Eye (tissue), 1 donor: ENCODE measurements at places on chromosomes 3 and 15.

DNA sequence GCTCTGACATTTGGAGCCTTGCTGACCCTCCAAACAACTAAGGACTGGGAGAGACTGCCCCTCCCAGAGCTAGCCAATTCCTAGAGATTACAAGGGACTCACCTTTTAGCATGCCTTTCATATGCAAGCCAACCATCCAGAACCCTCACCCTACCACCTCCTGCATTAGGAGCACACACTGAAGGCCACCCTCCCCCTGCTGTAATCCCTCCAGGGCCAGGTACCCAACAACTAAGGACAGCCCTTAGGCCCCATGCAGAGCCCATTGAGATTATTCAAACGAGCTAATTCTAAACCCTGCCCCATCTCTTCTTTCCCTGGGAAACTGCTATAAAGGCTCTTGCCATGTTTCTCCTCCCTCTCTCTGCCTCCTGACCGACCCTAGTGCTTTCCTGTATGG lies 352.6 kb downstream of the ERC2 start:
- no peak for DNase-seq

GRCh38 chr3:190013943-190014924 lies 106.5 kb downstream of the P3H2 start:
- DNase-seq: no peak

DNA sequence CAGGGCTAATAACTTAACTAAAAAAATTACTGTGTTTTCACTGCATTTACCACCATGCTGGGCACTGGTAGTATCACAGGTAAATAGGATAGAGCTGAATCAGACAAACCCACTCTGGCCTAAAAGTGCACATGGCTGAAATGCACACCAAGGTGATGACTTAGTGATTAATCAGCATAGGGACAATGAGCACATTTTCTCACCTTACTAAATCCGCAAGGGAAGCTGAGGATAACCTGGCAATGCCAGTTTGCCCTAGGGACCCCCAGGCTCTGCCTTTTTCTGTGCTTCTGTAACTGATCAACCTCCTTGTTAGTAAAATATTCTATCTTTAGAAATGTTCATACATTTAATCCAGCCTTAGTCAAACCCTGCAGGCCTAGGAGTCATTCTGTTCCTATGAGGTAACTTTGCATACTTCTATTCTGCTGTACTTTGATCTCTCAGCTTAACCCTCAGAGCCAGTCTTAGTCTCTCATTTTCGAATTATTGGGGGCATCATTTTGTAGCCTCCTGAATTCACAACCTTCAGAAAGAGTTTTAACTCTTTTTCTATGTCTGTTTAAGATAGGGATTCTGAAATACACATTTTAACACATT lies 562.9 kb upstream of the KCNMB2 start:
- no peak for DNase-seq

- peak; percentile 6 for DNase-seq
Observed at GRCh38 chr3:45381168-45381852, 7.1 kb upstream of the LARS2 start.

- peak; percentile 60 for DNase-seq
Observed at GRCh38 chr15:101489599-101490407, at the start of gene PCSK6. PCSK6 (minus strand) TSS chr15:101489707; CDS start chr15:101489670, 37 bp downstream.

DNA sequence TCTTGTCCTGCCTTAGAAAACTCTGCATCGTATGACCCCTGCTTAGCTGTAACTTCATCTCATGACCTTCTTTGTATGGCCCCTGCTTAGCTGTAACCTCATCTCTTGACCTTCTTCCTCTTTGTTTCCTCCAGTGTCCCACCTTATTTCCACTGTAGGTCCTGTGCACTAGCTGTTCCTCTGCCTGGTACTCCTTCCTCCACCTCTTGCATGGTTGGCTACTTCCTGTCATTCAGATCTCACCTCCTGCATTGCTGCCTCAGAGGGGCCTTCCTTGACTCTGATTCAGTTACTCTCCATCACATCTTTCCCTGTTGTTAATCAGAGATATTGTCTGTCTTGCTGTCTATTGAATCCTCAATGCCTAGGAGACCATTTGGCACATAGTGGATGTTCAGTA lies 63.2 kb downstream of the PDE8A start:
- DNase-seq: no peak

DNA sequence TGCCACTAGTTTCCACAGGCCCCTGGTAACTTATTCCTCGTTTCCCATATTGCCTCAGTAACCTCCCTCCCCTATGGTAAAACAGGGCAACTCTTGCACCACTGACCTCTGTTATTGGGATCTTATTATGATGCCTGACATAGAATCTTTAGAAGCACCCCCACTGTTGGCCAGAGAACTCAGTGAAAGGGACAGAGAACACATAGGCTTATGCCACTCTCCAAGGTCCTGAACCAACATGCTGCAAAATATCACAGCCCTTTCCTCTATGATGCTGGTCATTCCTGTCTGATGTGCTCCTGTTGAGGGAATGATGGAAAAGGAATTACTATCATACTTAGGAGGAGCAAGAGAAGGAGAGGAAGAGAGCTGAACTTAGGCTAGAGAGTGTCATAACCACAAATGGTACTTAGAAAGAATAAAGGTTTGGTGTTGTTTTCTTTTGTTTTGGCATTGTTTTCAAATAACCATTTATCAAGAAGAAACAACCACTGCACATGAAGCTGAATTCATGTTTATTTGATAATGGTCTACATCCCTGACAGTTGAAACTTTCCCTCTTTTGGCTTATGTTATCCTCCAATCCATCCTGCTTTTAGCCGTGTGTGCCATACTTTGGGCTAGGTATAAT lies 330.2 kb downstream of the EPHB1 start:
- peak; percentile 83 for DNase-seq

GRCh38 chr15:38672814-38673670 lies 108.4 kb upstream of the RASGRP1 start:
- no peak for DNase-seq

DNA sequence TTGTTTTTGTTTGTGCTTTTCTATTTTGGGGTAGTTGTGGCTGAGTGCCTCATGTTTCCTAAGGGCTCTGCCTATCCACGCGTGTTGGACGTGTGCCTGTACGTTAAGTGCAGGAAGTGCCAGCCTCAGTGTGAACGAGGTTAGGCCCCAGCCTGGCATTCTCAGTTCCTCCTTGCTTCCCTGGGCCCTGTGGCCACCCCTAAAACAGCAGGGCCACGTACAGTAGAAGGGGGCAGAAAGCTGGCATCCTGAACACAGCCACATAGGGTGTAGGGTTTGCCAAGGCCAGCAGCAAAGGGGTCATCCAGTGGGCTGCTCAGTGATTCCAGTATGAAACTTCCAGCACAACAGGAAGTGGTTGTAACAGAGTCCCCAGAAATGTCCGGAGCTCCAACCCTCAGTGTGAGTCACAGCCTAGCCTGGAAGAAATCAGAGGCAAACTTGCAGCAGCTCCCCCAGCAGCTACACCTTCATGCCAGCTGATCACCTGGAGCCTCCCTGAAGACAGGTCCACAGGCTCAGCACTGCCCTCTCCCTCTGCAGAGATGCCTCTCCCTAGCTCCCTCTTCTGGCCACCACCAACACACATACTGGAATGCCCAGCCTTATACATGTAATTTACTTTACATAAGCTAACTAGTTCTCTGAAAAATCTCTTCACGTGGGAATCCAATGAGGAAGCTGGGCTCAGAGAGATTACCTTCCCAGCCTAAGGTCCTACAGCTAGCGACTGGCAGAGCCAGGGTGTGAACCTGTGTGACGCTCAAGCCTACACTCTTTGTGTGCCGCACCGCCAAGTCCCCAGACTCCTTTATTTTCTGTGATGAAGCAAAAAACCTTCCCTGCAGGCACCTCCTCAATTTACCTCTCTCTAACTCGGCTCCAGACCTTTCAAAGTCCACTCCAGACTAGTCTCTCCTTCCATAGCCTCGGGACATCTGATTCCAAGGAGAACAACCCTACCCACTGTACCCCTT lies 26.6 kb downstream of the ILDR1 start:
- DNase-seq: peak; percentile 45

DNA sequence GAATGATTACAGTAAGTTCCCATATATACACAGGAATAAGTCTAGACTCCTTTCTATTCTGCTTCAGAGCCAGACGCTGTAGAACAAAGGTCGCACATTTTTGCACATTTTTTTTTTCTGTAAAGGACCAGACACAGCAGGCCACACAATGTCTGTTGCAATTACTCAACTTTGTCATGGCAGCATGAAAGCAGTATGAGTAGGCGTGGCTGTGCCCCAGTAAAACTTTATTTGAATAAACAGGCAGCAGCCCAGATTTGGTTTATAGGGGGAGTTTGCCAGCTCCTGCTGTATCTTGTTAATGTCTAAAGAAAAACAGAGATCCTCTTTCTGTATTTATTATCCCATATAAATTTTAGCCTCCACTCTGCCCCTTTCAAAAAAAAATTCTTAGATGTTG lies 708.3 kb downstream of the FHIT start:
- DNase-seq: peak; percentile 31

GRCh38 chr3:169432708-169433432 lies 230.6 kb downstream of the MECOM start:
- no peak for DNase-seq

- DNase-seq: no peak
Observed at GRCh38 chr3:188439080-188439479, 285.1 kb downstream of the LPP start.

DNA sequence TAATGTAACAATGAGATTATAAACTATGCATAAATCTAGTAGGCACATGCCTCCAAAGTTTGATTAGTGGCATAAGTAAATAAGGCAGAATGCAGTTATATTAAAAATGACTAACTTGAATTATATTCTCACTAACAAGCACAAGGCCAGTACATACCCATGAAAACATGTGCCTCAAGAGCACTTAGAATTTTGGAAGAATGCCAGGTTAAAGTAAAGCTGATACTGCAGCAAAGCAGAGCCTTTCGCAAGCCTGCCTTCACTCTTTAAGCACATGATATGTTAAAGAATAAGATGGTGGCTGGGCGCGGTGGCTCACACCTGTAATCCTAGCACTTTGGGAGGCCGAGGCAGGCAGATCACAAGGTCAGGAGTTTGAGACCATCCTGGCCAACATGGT lies 49.0 kb downstream of the KBTBD12 start:
- DNase-seq: no peak

DNA sequence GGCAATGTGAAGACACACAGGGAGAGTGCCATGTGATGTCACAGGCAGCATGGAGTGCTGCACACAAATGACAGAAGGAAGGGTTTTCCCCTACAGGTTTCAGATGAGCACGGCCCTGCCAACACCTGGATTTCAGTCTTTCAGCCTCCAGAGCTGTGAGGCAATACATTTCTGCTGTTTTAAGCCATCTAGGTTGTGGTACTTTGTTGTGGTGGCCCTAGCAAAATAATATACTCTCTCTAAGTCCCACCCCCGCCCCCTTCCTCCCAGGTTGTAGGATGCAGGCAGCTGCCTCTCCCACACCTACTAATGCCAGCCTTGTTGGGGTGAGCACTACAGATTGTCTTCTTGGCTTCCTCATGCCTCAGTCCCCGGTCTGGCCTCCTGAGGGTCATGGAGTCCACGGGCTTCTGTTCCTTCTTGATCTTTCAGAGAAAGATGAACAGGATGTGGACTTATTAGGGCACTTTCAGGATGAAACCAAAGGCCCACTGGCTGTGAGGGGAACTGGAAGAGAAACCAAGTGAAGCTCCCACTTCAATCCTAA lies 180.0 kb downstream of the CD47 start:
- DNase-seq: no peak

DNA sequence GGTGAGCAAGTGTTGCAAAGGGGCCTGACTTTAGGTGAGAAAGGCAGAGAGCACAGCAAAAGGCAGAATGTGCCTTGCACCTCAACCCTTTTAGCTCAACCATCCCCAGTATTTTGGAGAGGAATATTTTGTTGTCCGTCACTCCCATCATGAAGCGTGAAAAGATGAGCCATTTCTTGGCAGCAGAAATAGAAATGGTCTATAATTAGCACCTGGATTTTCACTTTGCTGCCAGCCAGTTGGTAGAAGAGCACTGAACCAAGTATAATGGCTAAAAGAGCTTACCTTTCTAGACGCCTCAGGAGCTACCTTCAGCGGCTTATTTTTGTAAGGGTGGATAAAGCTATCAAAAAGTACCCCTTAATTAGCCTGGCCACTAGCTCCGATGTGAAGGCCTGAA lies 406.7 kb downstream of the OCA2 start:
- DNase-seq: no peak

DNA sequence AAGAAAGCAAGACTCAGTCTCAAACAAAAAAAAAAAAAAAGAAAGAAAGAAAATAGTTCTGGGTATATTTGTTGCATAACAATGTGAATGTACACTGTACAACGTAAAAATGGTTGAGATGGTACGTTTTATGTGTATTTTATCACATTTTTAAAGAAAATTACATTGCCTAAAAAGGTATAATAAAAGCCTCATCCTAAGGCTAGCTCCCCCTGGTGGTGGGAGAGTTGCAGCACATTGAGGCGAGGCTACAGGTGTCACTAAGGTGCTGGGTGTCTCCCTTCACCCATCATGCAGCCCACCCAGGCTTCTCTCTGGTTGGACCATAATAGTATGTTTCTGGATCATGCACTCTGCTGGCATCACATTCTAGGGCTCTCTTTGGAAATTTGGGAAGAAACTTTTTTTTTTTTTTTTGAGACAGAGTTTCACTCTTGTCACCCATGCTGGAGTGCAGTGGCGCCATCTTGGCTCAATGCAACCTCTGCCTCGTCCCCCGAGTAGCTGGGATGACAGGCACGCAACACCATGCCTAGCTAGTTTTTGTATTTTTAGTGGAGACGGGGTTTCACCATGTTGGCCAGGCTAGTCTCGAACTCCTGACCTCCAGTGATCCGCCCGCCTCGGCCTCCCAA lies 12.4 kb upstream of the RAB11A start:
- peak; percentile 44 for DNase-seq

GRCh38 chr15:63997715-63998442 lies 48.4 kb downstream of the DAPK2 start:
- no peak for DNase-seq

- DNase-seq: no peak
Observed at GRCh38 chr15:89899295-89899945, 5.6 kb upstream of the AP3S2 start.

- no peak for DNase-seq
Observed at GRCh38 chr3:170589113-170589512, 3.2 kb upstream of the SLC7A14 start.

GRCh38 chr3:114057011-114057347 lies 442 bp downstream of the QTRT2 start:
- DNase-seq: no peak

DNA sequence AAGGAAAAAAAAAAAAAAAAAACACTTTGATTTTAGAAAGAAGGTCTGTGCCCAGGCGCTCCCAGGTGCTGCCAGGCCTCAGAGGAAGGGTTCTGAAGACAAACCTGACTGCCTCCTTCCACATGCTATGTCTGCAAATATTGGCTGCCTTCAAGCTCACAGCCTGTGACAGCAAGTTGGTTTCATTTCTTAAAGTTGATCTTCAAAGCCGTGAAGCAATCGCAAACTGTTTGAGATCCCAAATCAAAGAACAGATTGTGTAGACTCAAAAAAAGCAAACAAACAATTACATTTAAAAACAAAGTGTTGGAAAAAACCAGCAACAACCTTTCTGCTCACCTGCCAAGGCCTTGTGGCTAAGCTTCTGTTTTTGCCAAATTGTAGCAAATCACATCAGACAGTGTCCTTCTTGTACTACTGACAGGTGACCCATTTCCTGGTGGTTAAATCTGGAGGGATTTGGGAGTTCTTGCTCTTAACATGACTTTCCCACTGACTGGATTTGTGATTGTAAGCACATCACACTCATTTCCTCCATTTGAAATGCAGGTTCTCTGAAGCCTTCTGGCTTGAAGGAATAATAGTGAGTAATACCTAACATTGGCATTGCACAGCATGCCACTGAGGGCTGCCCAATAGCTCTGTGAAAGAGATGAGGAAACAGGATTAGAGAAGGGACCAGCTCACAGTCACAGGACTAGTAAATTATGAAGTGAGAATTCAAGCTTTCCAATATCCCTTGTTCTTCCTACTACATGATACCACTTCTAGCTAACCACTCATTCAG lies 502.4 kb downstream of the LPP start:
- DNase-seq: no peak

- peak; percentile 51 for DNase-seq
Observed at GRCh38 chr15:74782259-74783071, 585 bp downstream of the CSK start.
